IPS DF 19.7 (cell line): ENCODE measurements at places on chromosomes 4 and X.

- no peak for DNase-seq
Observed at GRCh38 chr4:46950826-46951225, 41.8 kb upstream of the COX7B2 start.

DNA sequence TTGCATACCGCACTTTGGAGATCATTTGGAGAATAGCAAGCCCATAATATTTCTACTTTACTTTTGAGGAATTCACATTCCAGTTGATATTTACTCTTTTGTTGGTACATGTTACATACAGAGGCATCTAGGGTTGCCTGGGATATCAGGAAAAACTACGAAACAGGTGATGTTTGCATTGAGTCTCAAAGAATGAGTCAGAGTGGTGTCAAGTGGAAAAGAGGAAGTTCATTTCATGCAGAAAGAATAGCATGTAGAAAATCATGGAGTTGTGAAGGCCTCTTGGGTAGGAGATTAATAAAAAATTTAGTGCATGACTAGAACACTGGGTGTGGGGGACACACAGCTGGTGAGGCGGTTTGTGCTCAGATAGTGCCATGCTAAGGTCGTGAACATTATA is 33.5 kb upstream of the ELOVL6 start:
- DNase-seq = no peak

GRCh38 chrX:109374262-109374960 is 107.5 kb downstream of the GUCY2F start:
- DNase-seq = no peak

GRCh38 chr4:87505862-87506261 is 23.3 kb downstream of the SPARCL1 start:
- no peak for DNase-seq

DNA sequence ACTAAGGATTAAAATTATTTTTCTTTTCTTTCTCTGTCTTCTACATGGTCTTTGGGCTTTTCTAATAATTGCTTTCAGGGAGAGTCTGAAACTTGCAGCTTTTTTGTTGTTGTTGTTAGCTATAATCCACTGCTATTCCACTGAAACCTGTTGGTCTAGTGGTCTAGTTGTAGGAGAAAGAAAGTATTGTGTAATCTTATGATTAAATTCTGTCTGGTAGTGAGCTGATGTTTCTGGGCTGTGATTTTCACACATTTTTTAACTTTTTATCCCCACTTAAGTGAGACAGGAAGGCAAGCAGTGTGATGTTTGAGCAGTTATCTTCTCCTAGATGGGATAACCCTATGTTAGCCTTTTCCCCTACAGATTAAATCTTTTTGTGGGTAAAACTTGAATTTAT is 825.2 kb downstream of the PCDH7 start:
- DNase-seq = no peak
